ENCODE measurements at places on chromosomes 1 and 21.

- DNase-seq, result peak; percentile 6
Observed at GRCh38 chr1:205948039-205948438, 4.8 kb upstream of the SLC26A9 start.

DNA sequence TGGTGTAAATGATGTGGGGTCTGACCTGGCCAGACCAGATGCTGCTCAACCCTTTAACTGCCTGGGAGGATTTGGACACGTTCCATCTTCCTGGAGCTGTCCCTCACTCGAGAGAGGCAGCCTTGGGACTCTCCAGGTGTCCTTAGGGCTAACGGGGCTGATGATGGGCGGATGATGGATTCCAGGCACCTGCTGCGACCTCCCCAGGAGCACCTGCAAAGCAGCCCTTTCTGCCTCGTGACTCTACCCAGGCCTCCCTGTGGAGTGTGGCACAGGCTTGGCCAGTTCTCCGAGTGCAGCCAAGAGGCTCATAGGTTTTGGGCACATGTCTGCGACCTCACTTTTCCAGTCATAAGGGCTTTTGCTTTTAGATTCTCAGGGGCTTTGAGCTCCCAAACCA is 12.3 kb upstream of the TRIM17 start:
- no peak for DNase-seq

DNA sequence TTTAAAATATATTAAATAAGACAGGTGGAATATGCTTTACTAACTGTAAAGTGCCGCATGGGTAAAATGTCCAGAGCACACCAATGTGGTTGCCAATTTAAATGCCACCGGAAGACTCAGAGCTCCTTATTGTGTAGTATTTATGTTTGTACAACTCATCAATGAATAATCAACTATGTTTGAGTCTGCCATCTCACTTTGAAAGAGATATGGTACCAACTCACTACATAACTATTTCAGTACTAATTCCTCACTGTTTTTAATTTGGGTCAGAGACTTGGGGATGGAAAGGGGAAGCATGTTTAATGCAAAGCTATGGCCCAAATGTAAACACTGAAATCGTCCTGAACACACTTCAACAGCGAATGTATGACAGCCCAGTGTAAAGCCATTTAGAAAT is 144.8 kb downstream of the NR5A2 start:
- no peak for DNase-seq

GRCh38 chr1:1003618-1004419 is 3.9 kb upstream of the HES4 start:
- DNase-seq, result no peak

GRCh38 chr1:145545055-145545454 is 62.7 kb upstream of the GPR89A start:
- DNase-seq, result no peak

DNA sequence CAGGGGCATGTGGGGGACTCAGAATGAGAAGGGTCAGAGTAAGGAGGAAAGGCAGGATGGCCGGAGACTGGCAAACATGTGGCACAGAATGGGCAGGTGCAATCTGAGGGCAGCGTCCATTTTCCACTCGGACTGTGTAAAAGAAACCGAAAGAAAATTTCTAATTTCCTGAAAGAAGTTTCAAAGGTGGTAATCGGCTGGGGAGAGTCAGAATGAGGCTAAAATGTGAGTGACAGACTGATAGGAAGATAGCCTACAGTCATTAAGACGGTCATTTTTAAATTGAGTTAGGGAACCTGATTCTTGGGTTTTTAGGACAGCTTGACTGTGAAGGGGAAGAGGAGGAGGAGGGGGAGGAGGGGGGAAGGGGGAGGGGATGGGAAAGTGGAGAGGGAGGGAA is 23.6 kb downstream of the COA6 start:
- DNase-seq, result no peak
